Suppressor macrophage (primary cell): ENCODE measurements at places on chromosomes 11 and 22.

GRCh38 chr22:37684803-37685615, 1.1 kb upstream of the NOL12 start:
- DNase-seq: no peak

DNA sequence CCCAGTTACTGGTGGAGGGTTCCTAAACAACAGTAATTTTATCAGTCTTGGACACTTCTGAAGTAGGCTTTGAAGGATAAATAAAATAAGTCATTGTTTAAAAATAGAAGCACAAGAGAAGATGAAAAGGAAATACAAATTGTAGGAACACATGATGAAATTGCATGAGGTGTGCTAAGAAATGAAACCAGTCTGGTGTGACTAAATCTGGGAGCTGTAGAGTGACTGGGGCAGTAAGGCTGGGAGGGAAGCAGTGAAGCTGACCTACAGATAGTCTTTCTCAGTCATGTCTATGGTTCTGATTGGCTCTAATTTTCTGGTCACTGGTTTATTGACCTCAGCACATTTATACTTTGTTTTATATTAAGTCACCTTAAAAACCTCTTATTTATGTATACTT, 139.1 kb downstream of the SLC17A6 start:
- no peak for DNase-seq

GRCh38 chr11:119403021-119403420, 20.0 kb downstream of the THY1 start:
- no peak for DNase-seq

DNA sequence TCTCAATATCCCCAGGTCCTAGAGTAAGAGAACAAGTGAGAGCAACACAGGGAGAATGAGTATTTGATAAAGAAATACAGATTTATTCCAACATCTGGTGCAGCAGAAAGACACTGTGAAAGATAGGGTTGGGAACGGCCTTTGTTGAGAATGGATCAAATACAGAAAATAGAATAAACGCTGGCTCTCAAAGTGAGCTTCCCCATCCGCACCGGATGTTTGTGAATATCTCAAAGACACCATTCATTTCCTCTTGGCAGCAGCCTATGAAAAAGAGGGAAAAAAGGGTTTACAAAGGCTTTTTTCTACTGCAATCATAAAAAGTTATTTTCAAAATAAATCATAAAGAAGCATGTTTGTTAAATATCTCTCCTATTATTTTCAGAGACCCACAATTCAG, 279.3 kb downstream of the CASP12 start:
- peak; percentile 5 for DNase-seq

DNA sequence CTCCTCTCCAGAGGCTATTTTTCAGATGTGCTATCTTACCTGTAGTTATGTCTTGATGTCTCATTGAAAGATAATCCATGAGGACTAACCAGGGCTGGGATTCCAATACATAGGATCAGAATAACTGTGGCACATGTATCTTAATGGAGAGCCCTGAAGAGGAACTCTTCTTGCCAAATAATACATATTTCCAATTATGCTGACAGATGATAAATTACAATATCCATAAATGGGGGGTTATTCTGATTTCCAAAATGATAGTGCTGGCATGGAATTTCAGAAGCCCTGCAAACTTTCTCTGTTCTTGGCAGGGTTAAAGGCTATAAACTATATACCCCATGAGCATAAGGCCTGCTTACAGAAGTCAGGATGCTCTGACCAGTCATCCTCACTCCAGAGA, 154.2 kb downstream of the ATG16L2 start:
- no peak for DNase-seq

DNA sequence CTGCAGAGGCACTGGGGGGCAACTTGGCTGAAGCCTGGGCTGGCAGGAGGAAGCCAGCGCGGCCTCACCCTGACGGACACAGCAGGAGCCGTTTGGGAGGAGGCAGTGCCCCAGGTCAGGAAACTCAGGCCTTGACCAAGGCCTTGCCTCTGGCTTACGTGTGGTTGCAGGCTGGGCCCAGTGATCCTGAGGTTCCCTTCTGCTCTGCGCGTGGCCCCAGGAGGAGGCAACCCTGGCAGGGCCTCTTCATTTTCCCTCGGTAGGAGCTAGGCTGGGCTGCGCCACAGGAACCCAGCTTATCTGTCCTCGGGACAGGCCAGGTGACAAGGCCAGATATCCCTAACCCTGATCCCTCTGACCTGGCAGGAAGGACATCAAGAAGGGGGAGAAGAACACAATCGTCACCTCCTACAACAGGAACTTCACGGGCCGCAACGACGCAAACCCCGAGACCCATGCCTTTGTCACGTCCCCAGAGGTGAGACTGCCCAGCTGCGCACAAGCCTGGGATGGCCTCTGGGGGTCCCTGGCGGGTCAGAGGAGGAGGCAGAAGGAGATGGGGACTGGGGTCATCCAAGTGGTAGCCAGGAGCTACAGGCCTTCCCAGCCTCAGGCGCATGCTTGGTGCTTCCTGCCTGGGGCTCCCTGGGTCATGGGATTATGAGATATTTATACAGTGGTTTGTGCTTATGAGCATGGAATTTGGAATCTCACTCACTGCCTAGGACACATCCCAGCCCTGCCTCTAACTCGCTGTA, 20.6 kb downstream of the POLR3H start:
- DNase-seq: no peak

- peak; percentile 88 for DNase-seq
Measured at GRCh38 chr11:44559207-44559939, 6.1 kb upstream of the CD82 start.

DNA sequence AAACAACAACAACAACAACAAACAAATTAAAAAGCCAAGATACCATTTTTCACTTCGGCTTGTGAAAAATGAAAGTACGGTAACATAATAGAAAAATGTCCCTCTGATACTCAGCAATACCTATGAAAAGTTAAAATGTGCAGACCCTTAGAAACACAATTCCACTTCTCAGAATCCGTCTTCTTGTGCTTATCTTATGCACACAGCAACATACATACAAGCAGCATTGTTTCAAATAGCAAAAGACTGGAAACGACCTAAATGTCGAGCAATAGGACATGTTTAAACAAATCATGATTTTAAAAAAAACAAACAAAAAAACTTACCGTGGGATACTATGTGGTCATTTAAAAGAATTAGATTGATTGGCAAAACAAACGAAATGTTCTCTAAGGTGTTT, 26.5 kb downstream of the RBFOX2 start:
- DNase-seq: no peak

DNA sequence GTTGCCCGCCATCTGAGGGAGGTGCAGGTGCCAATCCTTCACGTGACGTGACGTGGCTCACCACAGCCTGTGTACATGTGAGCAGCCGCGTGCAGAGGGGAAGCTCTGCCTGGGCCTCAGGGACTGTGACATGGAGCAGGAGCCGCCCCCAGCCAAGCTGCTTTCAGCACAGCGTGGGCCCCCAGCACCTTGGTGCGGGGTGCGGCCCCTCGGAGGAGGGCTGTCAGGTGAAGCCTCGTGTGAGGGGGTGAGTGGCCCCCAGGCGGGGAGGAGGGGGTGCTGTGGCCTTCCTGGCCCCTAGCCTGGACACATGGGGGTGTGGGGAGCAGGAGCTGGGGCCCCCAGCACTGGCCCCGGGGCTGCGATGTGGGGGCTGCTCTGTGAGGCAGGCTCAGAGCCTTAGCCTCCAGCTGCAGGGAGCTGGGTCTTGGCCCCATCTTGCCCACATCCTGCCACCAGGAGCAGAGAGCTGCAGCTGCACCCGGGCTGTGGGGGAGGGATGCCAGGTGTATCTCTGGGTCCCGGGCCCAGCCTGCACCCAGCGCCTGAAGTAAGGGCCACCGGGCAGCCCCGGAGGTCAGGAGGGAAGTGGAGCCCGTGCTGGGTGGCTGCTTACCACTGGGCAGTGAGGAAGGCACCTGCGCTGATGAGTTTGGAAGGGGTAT, at the start of gene ADORA2A:
Gene ADORA2A, plus strand, starts transcription at position 100 of the 665 bp plus-strand sequence. CDS start 5,806 bp downstream, outside the sequence.
- DNase-seq: peak; percentile 51

GRCh38 chr11:119335091-119335654, 846 bp downstream of the RNF26 start:
- no peak for DNase-seq

GRCh38 chr11:72347691-72348090, 86.6 kb downstream of the CLPB start:
- DNase-seq: peak; percentile 43

DNA sequence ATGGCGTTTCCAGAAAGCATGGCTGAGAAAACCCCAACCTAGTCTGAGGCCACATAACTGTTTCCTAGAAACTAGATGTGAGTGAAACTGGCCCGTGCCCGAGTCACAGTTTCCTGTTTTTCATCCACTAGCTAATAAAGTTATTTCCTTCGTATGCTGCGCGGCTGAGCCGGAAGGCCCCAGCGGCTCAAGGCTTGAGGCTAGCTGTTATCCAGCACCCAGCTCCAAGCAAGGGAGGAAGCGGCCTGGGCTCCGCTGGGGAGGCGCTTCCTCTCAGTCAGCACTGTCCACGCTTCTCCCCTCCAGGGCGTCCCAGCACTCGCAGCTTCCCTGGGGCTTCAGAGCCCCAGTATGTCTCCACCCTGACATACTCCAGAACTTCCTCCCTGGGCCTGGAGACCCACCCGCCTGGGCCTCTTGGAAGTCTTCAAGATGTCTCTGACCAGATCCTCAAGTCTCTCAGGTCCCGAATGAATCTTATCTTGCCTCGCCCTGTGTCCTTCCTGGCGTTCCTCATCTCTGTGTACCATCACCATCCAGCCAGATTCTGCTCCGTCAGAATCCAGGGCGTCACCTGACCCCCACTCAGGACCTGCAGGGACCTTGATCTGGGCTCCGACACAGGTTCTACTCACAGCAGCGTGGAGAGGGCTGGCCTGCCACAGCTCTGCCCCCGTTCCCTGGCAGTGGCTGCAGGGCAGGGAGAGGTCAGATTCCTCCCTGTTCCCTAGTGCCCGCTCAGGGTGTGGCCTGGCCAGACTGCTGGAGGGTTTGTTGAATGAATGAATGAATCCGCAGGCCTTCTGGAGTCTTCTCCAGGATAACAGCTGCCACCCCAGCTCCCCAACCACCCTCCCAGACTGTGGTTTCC, 81.9 kb downstream of the LRRC32 start:
- peak; percentile 90 for DNase-seq

DNA sequence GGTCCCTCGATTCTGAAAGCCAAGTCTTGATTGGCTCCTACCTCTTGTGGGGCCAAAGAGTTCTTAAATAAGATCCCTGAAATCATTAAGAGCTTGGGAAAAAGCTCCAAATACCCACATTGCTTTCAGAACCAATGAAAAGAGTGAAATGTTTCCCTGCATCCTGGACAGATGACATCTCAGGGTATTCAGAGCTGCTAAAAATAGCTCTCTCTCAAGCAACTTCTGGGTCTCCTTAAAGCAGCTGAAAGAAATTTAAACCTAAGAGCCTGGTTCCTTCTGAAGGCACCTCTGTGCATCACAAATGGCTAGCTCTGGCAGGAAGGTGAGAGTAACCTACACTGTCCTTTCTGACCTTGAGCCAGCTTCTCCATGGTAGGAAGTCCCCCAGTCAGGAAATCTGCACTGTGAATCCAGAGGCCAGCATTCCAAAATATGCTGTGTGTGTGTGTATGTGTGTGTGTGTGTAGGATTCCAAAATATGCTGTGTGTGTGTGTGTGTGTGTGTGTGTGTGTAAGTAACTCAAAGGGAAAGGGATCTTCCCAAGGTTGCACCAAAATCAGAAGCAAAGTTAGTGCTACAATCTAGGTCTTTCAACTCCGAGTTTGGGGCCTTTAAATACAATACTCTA, 50.1 kb downstream of the RELT start:
- DNase-seq: no peak

- no peak for DNase-seq
Measured at GRCh38 chr22:48637231-48637630, 1190.4 kb downstream of the BRD1 start.

DNA sequence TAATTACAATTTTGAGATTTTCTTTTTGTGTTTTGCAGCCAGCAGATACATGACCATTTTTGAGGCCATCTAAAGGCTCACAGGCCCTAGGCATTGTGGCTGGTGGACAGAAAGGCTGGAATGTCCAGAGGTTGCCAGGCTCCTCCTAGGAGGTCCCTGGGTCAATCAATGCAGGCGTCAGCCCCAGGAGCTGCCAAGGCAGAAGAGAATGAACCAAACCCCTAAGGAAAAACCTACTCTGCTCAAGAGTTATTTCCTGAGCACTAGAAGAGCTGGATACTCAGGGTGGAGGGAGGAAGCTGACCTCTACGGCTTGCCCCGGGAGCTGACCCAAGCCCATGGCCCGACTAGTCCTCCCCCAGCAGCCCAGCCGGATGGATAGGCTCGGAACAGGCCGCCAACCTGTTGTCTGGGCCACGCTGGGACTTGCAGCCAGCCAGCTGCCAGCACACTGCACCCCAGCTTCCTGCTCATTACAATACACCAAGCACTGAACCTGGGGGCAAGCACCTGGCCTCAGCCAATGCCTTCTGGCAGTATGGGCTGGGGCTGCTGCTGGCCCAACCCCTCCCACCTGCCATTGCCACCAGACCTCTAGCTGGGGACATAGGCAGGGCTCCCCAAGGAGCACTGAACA, 5.7 kb upstream of the SCGB1A1 start:
- DNase-seq: no peak

GRCh38 chr11:69866648-69867047, 47.4 kb upstream of the FGF3 start:
- DNase-seq: no peak

DNA sequence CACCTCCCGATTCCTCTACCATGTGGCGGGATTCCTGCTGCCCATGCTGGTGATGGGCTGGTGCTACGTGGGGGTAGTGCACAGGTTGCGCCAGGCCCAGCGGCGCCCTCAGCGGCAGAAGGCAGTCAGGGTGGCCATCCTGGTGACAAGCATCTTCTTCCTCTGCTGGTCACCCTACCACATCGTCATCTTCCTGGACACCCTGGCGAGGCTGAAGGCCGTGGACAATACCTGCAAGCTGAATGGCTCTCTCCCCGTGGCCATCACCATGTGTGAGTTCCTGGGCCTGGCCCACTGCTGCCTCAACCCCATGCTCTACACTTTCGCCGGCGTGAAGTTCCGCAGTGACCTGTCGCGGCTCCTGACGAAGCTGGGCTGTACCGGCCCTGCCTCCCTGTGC, 10.5 kb downstream of the CXCR5 start:
- no peak for DNase-seq

- no peak for DNase-seq
Measured at GRCh38 chr22:23824476-23825245, 14.1 kb downstream of the DERL3 start.

DNA sequence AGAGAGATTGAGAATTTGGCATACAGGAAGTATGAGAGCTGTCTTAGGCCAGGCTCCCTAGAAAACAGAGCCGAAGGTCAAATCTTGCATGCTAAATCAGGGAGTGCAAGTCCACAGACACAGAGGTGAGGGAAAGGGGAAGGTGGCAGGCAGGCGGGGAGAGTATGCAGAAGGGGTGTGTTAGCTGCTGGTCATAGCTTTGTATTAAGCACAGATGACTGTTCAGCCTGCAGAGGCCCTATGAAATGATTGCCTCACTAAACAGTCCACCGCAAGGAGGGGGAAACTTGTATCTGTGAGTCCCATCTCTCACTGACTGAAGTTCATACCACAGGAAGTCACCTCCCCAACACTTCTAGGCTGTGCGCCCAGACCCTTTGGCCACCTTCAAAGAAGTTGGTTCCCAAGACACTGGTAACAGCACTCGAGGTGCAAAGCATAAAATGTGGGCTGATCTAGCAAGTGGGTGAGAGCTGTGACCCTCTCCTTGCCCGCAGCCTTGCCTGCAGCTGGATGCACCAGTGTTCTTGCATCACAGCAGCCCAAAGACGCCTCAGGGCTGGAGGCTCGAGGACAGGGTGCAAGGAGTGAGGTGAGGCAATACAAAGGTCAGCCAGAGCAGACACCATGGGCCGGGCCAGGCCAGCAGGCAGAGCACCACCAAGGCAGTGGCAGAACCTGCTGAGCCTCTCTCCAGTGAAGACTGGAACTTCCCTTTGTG, 115.3 kb upstream of the TBCEL start:
- peak; percentile 21 for DNase-seq
